ENCODE measurements at places on chromosomes 1 and 21.

DNA sequence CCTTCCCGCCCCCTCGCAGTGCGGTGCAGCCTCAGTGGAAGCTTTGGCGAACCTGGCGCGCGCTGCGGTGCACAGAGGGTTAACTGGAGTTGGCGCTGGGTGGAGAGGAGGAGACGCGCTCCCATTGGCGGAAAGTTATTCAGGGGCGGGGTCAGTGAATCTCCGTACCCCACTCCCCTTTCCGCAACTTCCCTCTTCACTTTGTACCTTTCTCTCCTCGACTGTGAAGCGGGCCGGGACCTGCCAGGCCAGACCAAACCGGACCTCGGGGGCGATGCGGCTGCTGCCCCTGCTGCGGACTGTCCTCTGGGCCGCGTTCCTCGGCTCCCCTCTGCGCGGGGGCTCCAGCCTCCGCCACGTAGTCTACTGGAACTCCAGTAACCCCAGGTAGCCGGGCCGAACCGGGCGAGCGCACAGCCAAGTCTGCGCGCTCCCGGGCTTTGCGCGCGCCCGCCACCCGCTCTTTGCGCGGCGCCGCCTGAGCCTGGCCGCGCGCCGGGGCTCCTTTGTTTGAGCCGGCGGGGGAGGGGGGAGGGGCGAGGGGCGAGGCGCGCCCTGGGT, at the start of gene EFNA4:
TSS of gene EFNA4 (plus strand) at position 191 of the 561 bp plus-strand sequence. CDS start at position 275, 84 bp downstream.
- peak; percentile 58 for DNase-seq

GRCh38 chr1:181503171-181503810, 20.0 kb downstream of the CACNA1E start:
- no peak for DNase-seq

- DNase-seq: no peak
These were observed 785.7 kb downstream of the ADGRL2 start for GRCh38 chr1:82586473-82586872.

- DNase-seq: no peak
These were observed 107.0 kb downstream of the TGFBR3 start for GRCh38 chr1:91778964-91779363.

DNA sequence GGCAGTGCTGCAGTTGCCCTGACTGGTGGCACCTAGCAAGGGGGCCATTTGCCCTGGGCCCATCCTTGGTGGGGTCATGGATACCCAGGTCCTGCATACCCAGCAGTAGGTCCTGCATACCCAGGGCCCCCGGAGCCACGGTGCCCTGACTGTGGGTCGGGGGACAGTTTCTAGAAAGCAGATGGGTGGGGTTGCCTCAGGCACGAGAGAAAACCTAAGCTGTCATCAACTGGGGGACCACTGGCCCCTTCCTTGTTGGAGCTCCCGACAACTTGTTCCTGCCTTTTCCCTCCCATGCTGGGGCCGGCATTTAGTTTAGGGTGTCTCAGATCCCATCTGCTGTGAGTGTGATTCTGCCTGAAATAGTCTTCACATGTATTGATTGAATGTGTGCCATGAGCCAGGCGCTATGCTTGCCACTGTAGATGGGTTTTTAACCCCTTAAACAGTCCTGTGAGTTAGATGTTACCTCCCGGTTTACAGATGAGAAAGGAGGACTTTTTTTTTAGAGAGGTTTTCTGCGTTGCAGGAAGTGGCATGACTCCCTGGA, 15.6 kb downstream of the SPSB1 start:
- no peak for DNase-seq

DNA sequence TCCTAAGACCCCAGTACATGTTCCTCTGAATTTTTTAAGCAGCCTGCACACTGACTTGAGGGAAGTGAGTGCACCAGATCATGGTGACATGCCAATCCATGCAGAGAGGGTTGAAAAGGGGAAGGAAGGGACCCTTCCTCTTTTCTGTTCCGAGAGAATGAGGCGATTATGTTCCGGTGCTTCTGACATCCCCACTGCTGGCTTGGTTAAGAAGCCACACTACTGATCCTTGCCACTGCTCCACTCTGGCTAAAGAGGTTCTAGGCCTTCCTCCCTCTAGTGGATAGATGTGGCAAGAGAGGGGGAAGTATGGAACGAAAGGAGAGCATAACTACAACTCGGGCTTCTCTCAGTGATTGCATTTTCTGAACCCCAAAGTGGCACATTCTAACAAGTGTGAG, 1.8 kb upstream of the CYB5R1 start:
- no peak for DNase-seq

DNA sequence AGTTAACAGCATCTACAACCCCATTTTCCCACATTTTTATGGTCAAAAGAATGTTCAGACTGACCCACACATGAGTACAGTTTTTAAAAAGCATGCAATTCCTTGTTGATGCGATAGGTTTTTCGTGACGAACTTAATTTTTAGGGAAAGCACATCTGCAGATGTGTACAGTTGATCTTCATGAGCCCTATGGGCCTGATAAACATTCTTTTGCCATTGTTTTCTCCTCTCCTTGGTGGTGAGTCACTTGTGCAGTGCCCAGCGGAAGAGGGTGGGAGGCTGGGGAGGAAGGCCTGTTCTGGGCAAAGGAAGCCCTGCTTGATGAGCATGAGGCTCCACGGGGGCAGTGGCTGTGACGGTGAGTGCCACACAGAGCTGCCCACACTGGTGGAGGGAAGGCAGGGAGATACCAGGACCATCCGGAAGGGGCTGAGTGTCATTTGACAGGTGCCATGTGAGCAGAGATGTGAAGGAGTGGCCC, 5.3 kb downstream of the ARF1 start:
- no peak for DNase-seq

- peak; percentile 10 for DNase-seq
These were observed 671 bp downstream of the HNRNPU start for GRCh38 chr1:244863491-244864252.

- DNase-seq: no peak
These were observed 3.7 kb downstream of the RGSL1 start for GRCh38 chr1:182453631-182454030.

DNA sequence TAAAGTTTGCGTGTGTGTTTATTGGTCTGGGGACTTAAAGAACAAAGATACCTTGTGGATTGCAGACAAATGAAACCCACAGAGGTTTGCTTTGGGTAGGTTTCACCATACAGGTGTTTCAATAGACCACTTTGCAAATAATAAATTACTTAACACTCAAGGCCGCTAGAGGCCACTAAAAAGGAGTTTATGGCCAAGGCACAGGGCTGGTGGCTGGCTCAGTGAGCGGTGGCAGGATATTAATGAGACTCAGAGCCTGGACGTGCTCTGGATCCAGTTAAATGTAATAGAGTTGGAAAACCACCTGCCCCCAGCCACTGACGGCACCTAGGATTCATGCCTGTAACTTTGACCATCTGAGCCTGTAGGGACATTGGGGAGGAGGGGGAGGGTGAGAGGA, 44.5 kb downstream of the LRRC38 start:
- no peak for DNase-seq

DNA sequence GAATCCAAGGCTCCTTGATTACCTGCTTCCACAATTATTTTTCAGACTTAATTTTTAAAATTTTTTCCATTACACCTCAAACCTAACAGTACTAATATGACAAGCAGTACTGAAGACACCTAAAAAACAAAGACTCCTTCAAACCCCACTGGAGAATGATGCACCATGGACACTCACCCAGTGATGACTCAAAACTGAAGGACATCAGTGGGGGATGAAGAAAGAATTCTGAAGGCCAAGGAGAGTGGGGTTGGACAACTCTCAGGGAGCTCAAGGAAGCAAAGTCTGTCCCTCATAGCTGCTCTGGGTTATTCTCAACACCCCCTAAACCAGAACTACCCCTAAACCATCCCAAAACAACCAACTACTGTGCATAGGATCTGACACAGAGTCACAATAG, 2.4 kb upstream of the ARHGAP29 start:
- no peak for DNase-seq

DNA sequence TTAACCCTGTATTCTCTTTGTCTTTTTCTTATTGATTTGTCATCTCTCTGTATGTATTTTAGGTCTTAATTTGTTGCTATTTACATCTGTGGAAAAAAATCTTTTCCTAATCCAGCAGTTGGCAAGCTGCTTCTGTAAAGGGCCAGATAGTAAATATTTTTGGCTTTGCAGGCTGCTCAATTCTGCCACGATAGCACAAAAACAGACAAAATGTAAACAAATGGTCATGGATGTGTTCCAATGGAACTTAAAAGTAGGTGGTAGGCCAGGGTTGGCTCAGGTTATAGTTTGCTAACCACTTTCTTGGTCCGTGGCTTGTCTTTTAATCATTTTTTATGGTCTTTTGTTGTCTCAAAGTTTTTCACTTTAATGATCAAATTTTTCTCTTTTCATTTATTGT, 371.8 kb downstream of the HHAT start:
- no peak for DNase-seq

DNA sequence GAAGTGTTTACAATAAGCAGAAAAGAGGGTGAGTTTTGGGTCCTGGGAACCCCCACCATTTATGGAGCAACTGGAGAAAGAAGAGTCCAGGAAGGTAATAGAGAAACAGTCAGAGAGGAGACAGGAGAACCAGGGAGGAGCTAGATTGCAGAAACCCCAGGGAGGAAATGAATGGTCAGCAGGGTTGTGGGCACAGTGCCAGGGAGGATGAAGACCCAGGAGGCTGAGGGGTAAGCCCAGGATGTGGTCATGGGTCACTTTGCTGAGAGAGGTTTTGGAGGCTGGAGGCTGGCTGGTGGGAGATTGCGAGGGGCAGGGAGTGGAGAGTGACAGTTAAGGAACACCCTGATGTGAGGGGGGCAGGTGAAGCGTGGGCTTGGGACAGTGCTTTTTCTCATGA, 169.9 kb upstream of the CSF3R start:
- no peak for DNase-seq

DNA sequence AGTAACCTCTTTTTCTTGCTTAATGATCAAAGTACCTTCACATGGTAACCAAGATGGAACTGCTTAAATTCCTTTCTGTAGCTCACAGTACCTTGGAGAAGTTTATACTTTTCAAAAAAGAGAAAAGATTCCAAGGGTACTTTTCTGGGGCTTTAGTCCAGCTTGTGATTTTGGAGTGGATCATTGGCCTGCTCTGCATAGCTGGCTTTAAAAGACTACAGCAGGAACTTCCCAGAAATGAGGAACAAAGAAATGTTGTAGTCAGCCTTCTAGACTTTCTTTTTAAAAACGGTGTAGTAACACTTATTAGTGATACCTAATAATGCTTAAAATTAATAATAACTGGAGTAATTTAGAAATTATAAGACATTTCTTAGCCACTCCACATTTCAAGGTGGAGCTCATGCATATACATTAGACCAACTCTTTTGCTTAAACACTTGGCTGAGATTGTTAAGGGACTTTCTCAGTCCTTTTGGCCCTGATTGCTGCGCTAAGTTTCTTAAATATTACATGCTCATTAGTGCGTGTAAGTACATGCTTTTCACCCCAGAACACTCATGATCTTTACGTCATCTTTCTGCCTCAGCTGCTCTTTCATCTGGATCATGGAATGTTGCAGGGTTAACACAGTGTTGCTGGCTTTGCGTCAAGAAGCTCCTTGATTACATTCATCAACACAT, 57.3 kb downstream of the SDCCAG8 start:
- DNase-seq: no peak

DNA sequence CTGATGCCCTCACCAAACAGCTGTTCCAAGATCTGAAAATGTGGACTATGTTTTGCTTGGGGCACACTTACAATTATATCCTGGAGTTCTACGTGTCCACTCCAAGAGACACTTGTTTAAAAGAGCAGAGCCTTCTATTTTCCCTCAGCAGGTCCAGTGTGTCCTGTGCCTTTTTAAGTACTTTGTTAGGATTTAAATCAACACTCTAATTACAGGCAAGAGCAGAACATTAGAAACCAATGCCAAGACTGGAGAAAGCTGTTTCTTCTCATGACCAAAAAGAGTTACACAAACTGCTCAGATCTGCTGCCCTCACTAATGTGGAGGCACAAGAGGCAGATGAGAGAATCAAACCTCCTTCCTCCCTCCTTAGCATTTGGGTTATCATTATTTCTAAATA, 452.9 kb downstream of the LMO4 start:
- no peak for DNase-seq

DNA sequence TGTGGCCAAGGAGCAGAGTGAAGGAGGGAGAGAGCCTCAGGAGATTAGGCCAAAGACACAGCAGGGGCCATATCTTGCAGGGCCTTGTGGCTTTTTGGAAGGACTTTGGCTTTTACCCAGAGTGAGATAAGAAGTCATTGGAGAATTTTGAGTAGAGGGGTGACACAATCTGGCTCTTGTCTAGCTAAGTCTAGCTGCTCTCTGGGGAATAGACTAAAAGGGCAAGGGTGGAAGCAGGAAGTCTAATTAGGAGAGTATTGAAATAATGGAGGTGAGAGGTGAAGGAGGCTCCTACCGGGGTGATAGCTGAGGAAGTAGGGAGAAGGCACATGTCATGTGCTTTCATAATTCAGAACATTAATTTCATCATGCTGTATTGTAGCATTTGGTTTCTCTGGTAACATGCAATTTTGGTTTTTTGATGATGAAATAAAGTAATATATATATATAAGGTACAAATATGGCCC, 34.3 kb upstream of the KCNA3 start:
- DNase-seq: no peak

- DNase-seq: no peak
These were observed 42.4 kb upstream of the BACH1 start for GRCh38 chr21:29256126-29256910.

DNA sequence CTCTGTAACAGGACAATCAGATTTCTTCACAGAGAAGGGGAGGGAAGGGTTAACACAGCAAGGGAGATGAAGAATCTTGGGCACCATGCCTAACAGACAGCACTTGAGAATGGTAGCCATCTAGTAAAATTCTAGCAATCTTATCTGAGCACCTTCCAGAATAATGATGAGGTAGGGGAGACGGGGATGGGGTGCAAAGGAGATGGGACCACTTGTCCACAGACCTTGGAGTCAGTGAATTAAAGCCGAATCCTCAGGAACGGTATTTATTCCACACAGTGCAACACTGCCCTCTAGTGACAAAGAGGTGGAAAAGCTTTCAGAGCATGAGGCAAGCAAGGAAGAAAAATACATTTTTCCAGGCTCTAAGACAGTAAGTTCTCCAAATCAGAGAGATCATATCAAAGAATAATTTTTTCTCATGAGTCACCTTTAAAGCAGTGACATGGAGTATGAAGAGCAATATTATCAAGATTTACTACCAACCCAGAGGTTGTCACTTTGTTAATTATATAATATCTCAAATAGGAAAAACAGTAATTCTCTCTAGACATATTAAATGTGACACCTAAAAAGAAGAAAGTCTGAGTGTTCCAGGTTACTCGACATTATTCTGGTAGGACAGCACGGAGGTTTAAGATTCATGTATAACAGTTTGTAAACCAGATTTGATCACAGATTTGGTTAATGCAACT, 43.3 kb upstream of the LPAR3 start:
- DNase-seq: no peak

GRCh38 chr1:153592748-153593147, 20.2 kb downstream of the S100A16 start:
- DNase-seq: no peak

- no peak for DNase-seq
These were observed 160.5 kb downstream of the ACTL8 start for GRCh38 chr1:17915511-17916197.

GRCh38 chr1:219325368-219325742, 151.7 kb downstream of the LYPLAL1 start:
- no peak for DNase-seq

Data from stimulated activated CD8-positive, alpha-beta memory T cell treated with anti-CD3 and anti-CD28 coated beads, Interleukin-7, amount 100 ng/mL, for 1 hour (primary cell).